Activated CD8-positive, alpha-beta memory T cell treated with anti-CD3 and anti-CD28 coated beads for 36 hours (primary cell): ENCODE measurements at places on chromosomes 3 and 15. TPM values are rescaled to one million over a fixed set of nuclear protein-coding genes. Genes with fewer than 3 reads are reported as not detected.

TMF1 gene
- total RNA-seq = 32.2 TPM

ETV5 gene
- 1.5 TPM for total RNA-seq

MAP3K13 gene
- total RNA-seq = 13.1 TPM

LARP6 gene
- total RNA-seq = 0.15 TPM

PFKFB4 gene
- total RNA-seq = 16.2 TPM

TICRR gene
- 18.7 TPM for total RNA-seq
